ENCODE measurements at places on chromosomes 2 and 18.

GRCh38 chr2:38207168-38207567 lies 131.2 kb upstream of the CYP1B1 start:
- no peak for DNase-seq

DNA sequence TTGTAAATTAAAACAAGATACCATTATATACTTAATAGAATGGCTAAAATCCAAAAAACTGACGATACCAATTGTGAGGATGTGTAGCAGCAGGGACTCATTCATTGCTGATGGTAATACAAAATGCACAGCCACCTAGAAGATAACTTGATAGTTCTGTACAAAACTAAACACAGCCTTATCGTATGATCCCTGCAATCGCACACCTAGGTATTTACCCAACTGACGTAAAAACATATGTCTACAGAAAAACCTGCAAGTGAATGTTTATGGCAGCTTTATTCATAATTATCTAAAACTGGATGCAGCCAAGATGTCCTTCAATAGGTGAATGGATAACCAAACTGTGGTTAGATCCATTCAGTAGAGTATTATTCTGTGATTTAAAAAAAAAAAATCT lies 45.5 kb downstream of the TBC1D8 start:
- DNase-seq = no peak

DNA sequence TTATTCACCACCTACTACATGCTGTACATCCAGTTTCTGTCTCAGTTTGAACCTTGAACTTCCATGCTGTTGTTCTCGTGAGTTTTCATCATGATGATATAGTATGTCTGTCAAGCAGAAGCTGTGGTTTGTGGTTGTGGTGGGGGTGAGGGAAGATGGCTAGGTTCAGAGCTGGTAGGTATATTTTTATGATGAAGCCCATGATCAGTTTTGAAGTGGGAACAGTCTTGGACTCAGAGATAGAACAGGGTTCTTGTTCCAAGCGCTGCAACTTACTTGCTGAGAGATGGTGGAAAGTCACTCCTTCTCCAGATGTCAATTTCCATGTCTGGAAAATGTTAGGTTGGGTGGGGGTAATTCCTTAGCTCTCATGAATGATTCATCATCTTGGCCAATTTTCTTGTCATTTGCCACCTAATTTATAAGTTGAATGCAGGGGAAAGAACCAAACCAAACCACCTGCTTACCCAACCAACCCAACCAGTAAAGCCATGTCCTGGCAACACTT lies 21.6 kb downstream of the PMAIP1 start:
- DNase-seq = no peak

DNA sequence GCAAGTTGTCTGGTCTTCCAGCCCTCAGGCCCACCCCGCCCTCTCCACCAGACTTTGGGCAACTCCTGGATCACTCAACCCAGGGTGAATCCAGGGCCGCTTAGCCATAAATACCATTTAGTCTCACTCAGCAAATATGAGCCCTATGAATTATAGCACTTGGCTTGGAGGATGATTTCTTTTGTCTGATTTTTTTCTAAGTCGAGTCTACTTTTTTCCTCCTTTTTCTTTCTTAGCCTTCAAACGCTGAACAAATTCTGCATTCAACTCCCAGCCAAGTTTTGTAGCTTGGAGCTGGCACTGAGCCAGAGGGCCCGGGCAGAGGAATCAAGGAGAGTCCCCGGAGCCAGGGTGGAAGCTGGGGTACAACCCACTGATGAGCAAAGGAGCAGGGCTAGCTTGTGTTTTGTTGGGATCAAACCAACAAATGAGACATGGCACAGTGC lies 48.7 kb downstream of the SERTAD2 start:
- peak; percentile 11 for DNase-seq

DNA sequence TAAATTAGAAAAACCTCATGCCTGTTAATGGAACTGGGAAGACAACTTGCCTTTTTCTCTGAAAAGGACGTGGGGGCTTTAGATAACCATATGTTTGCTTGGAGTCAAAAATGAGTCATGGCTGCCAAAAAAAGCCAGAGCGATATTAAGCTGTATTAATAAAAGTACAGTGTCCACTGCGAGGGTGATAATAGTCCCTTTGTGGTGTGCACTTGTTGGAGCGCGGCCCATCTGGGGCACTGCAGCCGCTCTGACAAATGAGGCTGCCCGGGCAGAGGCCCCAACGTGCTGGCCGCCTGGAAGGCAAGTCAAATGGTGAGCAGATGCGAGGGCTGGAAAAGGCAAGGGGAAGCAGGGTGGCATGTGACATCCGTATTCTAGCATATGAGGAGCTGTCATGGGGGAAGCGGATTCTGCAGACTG lies 103.3 kb upstream of the NCK2 start:
- DNase-seq = no peak

DNA sequence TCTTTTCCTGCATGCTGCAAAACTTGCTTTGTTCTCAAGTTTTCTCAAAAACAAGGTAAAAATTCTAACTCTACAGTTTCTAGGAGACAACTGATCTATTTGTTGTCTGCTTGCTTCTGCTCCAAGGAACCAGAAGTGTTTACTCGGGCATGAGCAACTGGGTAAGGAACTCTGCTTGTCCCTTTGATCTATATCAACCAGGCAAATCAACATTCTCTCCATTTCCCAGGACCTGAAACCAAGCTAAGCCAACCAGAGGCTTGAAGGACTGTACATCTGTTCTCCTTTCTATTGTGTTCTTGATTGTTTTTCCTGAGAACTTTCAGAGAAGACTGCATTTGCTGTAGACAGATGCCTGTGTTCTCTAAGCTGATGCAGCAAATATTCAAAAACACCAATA lies 335.0 kb upstream of the KCNH7 start:
- no peak for DNase-seq

DNA sequence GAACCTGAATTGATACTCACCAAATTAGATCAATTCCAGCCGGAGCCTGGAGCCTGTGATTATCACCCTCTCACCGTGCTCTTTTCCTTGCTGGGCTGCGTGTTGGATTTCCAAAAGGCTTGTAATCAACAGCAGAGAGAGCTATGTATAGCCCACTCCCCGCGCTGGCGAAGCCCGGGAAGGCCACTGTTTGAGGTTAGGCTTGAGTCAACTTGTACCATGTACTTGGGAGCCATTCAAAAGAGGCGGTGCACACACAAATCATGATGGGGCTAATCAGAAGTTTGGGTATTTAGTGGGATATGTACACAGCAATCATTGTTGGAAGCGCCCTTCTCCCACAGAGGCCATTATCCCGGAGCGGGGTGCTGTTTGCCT lies 151.6 kb downstream of the GLI2 start:
- DNase-seq = no peak

DNA sequence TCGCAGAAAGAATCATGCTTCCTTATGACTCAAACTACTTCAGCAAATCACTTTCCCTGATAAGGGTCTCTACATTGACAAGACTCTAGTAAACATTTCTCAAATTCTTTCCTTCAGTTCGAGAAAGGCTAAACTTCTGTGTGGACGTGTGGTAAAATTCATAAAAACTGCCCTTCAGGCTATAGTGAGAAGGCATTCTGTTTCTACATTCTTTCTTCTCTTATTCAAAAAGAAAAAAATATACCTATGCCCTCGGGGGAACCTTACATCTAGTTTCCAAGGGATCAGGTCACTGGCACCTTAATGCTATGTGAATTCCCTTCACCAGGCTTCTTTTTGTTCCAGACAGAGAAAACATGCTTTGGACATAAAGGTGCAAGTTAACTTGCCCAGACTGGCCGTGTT lies 4.9 kb downstream of the VIT start:
- no peak for DNase-seq

DNA sequence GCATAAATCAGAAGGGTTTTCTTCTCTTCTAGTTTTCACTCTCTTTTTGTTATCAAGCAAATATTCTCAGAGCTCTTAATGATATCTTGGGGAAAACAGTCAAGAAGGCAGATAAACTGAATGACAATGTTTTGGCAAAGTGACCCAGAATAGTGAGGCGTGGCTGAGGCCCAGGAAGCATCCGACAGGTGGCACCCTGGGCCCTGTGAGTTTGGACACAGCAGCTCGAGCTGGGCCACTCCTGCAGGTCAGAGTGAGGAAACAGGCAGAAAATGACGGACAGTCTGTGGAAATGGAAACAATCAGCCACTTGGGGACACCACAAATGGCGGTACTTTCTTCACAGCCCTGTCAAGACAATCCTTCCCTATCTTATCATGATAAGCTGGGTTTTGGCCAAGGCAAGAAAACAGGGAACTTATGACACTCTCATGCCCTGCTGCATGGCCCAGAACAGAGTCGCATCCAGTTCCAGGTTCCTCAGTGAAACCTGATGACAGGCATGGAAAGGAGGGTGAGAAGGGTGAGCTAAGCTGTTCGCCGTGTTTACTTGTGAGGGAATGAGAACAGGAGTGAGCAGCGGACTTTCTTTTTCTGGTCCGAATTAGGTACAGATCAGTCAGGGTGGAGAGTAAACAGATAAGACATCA lies 32.1 kb downstream of the MRPL44 start:
- no peak for DNase-seq

DNA sequence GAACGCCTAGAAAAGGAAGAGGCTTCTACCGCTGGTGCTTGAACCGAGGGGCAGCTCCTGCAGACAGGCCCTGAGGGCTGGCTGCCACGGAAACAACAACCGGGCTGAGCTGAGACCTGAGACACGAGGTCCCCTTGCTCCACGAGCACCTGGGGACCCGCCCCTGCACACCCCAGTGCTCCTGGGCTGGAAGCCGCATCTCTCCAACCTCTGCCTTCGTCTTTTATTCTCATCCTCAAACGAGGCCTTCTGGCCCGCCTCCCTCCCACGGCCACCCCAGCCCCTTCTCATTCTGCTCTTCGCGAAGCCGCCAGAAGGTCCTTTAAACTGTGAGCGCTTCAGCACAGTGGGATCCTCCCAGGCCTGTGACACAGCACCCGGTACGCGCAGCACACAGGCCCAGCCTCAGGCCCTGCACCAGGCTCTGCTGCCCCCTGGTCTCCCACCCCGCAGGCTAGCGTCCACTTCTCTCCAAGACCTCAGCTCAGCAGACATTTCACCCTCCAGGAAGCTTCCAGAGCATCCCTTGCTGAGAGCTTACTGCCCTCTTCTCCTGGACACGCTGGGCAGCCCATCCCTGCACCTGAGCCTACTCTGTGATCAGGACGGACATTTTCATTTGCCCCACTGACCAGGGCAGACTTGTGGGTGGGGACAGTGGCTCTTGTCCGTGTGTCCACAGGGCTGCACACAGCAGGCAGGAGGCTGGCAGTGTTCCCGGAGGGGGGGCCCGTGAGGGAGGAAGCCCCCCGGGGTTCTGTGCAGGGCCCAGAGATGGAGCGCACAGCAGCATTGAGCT lies 149.7 kb downstream of the PXDN start:
- no peak for DNase-seq

DNA sequence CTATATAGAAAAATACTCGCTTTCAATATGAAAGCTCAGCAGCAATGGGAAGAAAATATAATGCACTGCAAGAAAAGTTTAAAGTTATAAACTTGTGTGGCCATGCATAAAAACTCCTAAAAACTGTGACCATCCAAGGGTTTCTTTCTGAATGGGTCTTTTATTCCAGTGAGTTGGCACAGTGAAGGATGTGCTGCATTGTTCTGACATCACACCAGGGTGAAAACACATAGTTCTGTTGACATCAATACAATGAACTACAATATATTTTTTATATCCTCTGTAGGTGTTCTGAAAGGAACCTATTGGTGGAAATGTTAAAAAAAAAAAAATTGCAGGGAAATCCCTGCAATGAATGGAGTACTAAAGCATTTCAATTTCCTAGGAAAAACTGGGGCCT lies 80.2 kb downstream of the CDH20 start:
- DNase-seq = no peak

GRCh38 chr2:138113871-138114525 lies 149.7 kb downstream of the HNMT start:
- no peak for DNase-seq

DNA sequence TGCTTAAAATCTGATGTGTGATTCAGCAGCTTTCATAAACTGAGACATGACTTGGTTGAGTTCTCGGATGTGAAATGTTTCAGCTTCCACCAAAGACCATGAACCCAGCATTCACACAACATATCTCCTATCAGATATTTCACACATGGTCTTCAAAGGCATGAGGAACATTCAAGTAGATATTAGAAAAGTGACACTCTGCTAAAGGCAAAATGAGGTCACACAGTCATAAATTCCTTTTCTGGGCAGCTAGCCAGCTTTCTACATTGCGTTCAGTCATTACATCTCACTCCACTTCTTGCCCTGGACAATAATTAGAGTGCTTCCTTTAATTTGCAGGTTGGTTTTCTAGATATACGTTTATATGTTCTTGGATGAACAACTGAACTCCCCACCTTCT lies 96.7 kb downstream of the GAREM1 start:
- DNase-seq = no peak

DNA sequence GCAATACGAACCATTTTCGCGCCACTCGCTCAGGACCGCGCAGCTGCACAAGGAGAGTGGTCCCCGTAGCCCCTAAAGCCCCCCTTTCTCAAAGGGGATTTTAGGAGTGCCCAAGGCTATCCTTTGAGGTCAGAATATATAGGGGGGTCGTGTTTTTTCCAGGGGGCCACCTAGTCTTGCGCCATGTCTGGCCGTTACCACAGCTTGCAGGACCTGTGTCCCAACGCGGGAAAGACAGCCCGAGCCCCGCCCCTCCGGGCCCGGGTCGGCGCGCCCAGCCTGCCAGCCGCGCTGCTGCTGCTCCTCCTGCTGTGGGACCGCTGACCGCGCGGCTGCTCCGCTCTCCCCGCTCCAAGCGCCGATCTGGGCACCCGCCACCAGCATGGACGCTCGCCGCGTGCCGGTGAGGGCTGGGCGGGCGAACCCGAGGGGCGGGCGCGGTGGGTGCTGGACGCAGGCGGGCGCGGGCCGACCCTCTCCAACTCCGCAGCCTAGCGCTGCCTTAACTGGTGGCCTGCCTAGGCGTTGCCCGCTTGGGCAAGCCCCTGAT lies at the start of gene CDCA7:
TSS of gene CDCA7 (plus strand) at position 291 of the 550 bp plus-strand sequence. CDS start at position 383, 92 bp downstream.
- peak; percentile 25 for DNase-seq

- no peak for DNase-seq
These were observed 35.3 kb downstream of the COL6A3 start for GRCh38 chr2:237378650-237379049.
